T-cell (primary cell): ENCODE measurements at places on chromosomes 2 and 18.

- no peak for DNase-seq
Measured at GRCh38 chr18:23331091-23331920, 121.8 kb upstream of the RIOK3 start.

DNA sequence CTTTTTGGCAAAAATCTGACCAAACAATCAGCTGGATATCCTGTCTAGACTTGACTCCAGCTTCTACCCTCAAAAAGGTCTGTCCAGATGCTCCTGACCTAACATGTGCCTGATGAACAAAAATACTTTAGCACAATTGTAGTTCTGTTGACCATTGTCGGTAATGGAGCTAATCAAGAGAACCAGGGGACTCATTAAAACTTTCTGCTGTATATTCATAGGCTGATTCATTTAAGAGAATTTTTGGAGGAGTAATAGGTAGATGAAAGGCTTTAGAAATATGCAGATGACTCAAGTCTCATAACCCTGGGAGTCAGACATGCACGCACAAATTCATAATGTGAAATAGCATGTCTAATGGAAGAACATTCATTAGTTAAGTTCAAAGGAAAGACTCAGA, 514.2 kb downstream of the TXNL1 start:
- DNase-seq = no peak

DNA sequence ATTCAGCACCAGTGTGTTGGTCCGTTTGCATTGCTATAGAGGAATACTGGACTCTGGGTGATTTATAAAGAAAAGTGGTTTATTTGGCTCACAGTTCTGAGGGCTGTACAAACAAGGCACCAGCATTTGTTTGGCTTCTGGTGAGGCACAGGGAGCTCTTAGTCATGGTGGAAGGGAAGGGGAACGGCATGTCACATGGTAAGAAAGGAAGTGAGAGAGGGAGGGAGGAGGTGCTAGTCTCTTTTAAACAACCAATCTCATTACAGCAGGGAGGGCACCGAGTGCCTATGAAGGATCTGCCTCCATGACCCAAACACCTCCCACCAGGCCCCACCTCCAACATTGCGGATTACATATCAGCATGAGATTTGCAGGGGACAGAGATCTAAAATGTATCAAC, 143.9 kb upstream of the DLX2 start:
- DNase-seq = no peak

DNA sequence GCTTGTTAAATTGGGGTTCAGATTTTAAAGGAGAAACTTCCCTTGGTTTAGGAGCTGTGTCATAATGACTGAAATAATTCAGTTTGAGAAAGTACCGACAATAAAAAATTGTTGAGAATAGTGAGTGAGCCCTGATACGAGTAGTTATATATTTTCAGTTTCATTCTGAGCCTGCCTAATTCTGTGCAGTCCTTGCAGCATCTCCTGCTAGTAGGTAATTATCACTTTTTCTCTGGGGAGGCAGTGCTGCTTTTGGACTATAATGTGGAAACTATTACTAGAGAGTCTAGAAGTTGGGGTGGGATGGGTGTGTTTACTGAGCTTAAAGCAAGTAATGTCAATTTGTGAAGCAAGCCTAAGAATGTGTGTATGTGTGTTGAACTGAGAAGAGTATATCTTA, 21.7 kb downstream of the ZNF638 start:
- DNase-seq = no peak

DNA sequence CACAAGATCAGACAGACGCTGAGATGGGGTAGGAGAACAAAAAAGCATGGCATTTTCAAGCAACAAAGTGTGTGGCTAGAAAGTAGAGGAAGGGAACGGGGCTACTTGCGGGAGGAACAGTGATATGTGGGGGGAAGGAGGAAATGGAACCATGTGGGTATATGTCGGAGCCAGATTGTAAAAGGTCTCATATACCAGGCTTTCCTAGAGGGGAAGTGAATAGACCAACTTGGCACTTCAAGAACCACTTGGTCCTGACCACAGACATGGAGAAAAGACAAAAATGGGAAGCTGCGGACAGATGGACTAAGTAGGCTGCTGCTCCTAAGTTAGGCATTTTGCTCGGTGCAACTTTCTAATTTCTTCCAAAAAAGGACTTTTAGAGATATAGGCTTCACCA, 196.0 kb downstream of the DCC start:
- no peak for DNase-seq

DNA sequence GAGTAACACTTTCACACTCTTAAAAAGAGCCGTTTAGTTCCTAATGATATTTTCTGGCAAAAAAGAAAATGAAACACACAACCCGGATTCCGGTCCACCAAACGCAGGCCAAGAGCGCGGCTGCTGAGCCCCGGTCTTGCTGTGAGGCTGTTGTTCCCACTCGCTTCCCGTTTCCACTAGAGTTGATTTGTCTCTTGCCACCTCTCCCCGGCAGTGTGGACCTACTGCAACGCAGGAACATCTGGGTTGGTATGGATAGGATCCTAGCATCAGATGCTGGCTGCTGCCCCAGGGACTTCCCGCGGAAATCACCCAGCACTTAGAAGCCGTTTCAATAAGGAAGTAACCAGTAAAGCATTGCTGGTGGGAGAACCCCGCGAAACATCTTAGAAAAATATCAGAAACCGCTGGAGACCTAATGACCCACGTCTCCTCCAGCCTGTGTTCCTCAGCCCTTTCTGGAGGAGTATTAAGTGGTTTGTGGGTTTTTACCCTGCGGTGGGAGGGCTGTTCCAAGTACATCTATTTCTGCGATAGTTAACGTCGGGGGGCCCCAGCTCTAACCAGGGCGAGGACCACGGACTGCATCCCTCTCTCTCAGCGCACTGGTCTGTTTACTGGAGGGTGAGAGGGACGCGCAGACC, 939 bp downstream of the DOCK10 start:
- peak; percentile 55 for DNase-seq

- DNase-seq = no peak
Measured at GRCh38 chr2:223109341-223109740, 57.4 kb downstream of the KCNE4 start.

GRCh38 chr2:122486086-122486485, 730.6 kb downstream of the TSN start:
- no peak for DNase-seq
